ENCODE measurements at places on chromosomes 4 and X. TPM values are rescaled to one million over a fixed set of nuclear protein-coding genes. Genes with fewer than 3 reads are reported as not detected.

Gene IRS4
- not detected for total RNA-seq

Gene HNRNPH2
- total RNA-seq: 67.7 TPM

Gene PNMA3
- 7.8 TPM for total RNA-seq

Gene ADH7
- not detected for total RNA-seq

Gene TASL
- total RNA-seq: not detected

Gene PPP1R2C
- total RNA-seq: not detected

Gene ETDA
- total RNA-seq: not detected

Gene IGSF1
- total RNA-seq: 3.0 TPM

Gene RAI2
- 1.4 TPM for total RNA-seq

Gene SPINK2
- not detected for total RNA-seq

Gene CT55
- total RNA-seq: 0.34 TPM

Gene ARHGAP24
- 1.6 TPM for total RNA-seq

Gene CT45A5
- total RNA-seq: not detected

Gene MAGEA4
- total RNA-seq: not detected

Gene ATP1B4
- total RNA-seq: not detected

Gene RASSF6
- not detected for total RNA-seq

Gene STK32B
- total RNA-seq: 2.5 TPM
